ENCODE measurements at places on chromosomes 1 and 21.

GRCh38 chr1:222225316-222225691, 322.6 kb downstream of the HHIPL2 start:
- no peak for DNase-seq

DNA sequence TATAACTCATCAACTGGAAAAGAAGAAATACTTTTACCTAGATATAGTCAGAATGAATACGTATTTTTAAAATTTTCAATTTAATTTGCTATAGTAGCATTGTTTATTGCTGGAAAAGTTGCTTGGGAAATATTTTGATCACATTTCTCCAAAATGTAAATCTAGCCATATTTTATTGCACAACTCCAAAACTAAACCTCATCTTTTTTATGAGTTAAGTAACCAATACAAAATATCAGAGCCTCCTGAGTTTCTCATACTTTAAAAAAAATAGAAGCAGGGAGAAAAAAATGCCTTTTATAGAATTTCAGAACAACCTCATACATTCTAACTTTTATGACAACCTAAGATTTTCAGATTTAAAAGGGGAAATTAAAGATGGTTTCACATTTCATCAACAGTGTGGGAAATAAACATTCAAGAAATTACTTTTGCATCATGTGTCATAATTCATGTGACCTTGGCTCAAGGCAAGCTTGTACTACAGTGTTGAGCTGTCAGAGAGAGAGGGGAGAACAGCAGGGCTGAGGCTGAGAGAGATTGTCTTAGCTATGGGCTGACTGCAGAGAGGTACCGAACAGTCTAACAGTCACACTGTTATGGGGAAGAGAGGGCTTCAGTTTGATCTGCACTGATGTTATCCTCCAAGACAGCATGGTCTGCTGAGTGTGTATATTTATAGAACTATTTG, 519.0 kb downstream of the LTN1 start:
- no peak for DNase-seq

- DNase-seq, result no peak
Measured at GRCh38 chr1:65958561-65959350, 166.1 kb downstream of the PDE4B start.

- no peak for DNase-seq
Measured at GRCh38 chr1:68051475-68051874, 1.0 kb upstream of the DIRAS3 start.
